ENCODE measurements at places on chromosomes 12 and 14. TPM values are rescaled to one million over a fixed set of nuclear protein-coding genes. Genes with fewer than 3 reads are reported as not detected.

Gene TAS2R46
- 0.42 TPM for total RNA-seq

- H3K4me1 ChIP-seq: no peaks in the 10 kb centered on the region
- no peaks in the 10 kb centered on the region for H3K36me3 ChIP-seq
Observed at GRCh38 chr14:101620821-101621785, 59.8 kb downstream of the DIO3 start.

Gene PAH
- total RNA-seq: not detected

GRCh38 chr14:23550131-23550811 is 1.3 kb downstream of the ZFHX2 start:
- H3K4me1 ChIP-seq: peaks cover 7% of the 10 kb centered on the region
- no peak overlapping the region for H3K27ac ChIP-seq
- no peaks in the 10 kb centered on the region for H3K27me3 ChIP-seq
- no peak for DNase-seq
- H3K4me3 ChIP-seq: peak overlapping the region; percentile 72

DNA sequence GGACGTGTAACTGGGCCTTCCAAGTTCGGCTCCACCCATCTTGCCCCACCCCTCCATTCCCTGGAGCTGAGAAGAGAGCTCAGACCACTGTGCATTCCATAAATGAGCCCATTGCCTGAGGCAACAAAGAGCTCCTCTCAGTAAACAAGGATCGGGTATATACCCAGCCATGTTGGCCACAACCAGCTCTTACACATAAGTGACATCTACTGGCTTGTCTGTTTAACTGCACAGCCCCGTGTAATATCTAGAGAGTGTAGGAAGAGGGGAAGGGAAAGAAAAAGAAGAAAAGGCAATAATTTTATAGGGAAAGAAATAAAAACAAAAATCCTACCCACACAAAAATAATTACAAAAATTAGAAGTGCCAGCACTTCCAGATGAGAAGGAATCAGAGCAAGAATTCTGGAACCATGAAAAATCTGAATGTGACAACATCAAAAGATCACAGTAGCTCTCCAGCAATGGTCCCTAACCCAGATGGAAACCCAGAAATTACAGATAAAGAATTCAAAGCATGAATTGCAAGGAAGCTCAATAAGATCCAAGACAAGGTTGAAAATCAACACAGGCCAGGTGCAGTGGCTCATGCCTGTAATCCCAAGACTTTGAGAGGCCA is 308.1 kb downstream of the RPAP3 start:
- H3K36me3 ChIP-seq: no peaks in the 10 kb centered on the region
- no peaks in the 10 kb centered on the region for H3K4me1 ChIP-seq
- no peak overlapping the region for H3K27ac ChIP-seq
- DNase-seq: peak; percentile 87
- H3K27me3 ChIP-seq: no peaks in the 10 kb centered on the region
- no peak overlapping the region for H3K4me3 ChIP-seq

DNA sequence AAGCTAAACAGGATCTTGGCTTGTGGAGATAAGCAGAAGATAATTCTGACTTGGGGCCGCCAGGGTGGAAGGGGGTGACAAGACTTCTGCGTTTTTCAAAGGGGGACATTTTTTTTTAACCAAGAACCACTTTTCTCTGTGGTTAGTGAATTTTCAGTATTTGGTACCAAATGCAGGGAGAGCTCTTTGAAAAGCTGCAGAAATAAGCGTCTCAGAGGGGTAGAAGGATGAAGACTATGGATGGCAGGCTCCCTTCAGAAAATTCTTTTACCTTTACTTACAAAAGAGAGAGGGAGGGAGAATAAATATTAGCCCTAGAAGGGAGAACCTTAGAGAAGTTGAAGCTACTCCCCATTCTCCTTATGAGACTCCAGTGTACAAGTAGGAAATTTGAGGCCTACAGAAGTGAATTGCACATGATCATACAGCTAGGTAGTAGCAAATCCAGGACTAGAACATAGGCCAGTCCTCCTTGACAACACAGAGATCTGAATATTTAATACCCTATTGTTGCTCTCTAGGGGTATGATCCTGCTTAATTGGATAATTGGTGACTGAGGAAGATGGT is 840 bp downstream of the MRPL52 start:
- H3K4me1 ChIP-seq: no peaks in the 10 kb centered on the region
- no peak overlapping the region for H3K27ac ChIP-seq
- no peak for DNase-seq

DNA sequence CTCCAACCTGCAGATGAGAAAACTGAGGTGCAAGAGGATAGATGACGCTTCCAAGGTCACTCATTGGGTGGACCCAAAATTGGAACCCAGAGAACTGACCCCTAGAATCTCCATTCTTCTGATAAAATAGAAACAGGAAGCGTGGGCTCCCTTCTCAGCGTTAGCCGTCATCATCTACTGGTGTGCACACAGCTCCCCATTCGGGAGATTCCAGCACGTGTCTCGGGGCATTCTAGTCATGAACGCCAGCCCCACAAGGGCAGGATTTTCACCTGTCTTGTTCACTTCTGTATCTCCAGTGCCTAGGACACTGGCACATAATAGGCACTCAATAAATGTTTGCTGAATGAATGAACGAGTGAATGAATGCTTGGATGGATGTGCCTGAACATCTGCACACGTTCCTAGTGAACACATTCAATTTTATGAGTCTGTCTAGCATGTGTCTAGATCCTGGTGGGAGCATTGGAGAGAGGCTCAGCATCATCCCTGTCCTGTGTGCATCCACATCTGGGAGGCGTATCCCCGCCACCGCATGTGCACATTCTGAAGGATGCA is 30.5 kb downstream of the RASAL1 start:
- H3K27ac ChIP-seq: no peak overlapping the region
- no peak overlapping the region for H3K4me3 ChIP-seq
- H3K27me3 ChIP-seq: peaks cover 11% of the 10 kb centered on the region
- no peak for DNase-seq

GRCh38 chr12:56413392-56413791 is 35.8 kb downstream of the TIMELESS start:
- DNase-seq: no peak
- no peaks in the 10 kb centered on the region for H3K27me3 ChIP-seq
- H3K27ac ChIP-seq: no peak overlapping the region
- no peaks in the 10 kb centered on the region for H3K4me1 ChIP-seq

DNA sequence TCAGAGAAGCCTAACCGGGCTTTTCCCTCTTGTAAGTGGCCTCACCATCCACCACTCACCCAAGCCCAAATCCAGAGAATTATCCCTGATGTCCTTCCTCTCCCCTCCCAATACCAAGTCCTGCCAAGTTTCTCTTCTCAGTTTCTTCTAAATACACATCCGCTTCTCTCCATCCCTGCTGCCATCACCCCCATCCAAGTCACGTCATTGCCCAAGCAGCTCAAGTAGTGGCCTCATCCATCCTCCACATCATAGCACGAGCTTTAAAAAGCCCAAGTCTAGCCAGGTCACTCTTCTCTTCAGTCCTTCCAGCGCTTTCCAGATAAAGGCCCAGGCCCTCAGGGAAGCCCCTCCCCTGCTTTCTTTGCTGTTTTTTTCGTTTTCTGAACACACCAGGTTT is 25.4 kb downstream of the IL31 start:
- H3K4me1 ChIP-seq: no peaks in the 10 kb centered on the region
- DNase-seq: peak; percentile 55
- no peaks in the 10 kb centered on the region for H3K36me3 ChIP-seq
- no peak overlapping the region for H3K4me3 ChIP-seq

Gene SCN8A
- total RNA-seq: 3.9 TPM

- peaks cover 6% of the 10 kb centered on the region for H3K27me3 ChIP-seq
- peak; percentile 42 for DNase-seq
- no peaks in the 10 kb centered on the region for H3K36me3 ChIP-seq
- H3K4me1 ChIP-seq: peaks cover 24% of the 10 kb centered on the region
Observed at GRCh38 chr14:103517721-103518421, 4.8 kb downstream of the CKB start.

Gene LAG3
- not detected for total RNA-seq

Gene SOCS4
- 8.5 TPM for total RNA-seq

DNA sequence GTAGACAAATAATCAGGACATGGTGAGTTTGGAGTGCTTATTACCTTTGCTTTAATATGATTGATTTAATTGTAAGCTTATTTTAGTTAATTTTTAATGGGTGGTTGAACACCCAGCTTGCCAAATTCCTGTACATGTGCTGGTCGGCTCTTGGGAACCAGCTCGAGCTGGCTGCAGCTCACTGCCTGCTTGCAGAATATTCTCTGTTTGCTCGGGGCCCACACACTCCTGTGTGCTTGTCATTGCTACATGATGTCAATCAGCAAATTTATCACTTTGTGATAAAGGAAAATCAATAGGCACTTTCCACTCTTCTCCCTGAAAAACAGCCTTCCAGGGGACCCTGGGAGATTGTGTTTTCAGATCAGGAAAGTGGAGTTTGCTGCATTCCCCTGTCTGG is 141.1 kb upstream of the LHX5 start:
- no peak for DNase-seq
- peaks cover 50% of the 10 kb centered on the region for H3K27me3 ChIP-seq
- no peak overlapping the region for H3K27ac ChIP-seq
- H3K4me3 ChIP-seq: no peak overlapping the region
- H3K4me1 ChIP-seq: no peaks in the 10 kb centered on the region

GRCh38 chr12:131872154-131873051 is 22.0 kb upstream of the ULK1 start:
- H3K4me1 ChIP-seq: no peaks in the 10 kb centered on the region
- no peaks in the 10 kb centered on the region for H3K36me3 ChIP-seq
- H3K4me3 ChIP-seq: no peak overlapping the region
- H3K27me3 ChIP-seq: no peaks in the 10 kb centered on the region
- DNase-seq: no peak

DNA sequence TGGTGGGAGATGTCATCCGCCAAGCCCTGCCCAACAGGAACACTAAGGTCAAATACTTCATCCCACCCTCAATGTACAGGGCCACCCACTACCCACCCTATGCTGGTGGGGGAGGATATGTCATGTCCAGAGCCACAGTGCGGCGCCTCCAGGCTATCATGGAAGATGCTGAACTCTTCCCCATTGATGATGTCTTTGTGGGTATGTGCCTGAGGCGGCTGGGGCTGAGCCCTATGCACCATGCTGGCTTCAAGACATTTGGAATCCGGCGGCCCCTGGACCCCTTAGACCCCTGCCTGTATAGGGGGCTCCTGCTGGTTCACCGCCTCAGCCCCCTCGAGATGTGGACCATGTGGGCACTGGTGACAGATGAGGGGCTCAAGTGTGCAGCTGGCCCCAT is 3.5 kb downstream of the B3GNT4 start:
- H3K36me3 ChIP-seq: peaks cover 26% of the 10 kb centered on the region
- no peaks in the 10 kb centered on the region for H3K4me1 ChIP-seq
- peaks cover 36% of the 10 kb centered on the region for H3K27me3 ChIP-seq
- H3K4me3 ChIP-seq: no peak overlapping the region
- H3K27ac ChIP-seq: no peak overlapping the region

DNA sequence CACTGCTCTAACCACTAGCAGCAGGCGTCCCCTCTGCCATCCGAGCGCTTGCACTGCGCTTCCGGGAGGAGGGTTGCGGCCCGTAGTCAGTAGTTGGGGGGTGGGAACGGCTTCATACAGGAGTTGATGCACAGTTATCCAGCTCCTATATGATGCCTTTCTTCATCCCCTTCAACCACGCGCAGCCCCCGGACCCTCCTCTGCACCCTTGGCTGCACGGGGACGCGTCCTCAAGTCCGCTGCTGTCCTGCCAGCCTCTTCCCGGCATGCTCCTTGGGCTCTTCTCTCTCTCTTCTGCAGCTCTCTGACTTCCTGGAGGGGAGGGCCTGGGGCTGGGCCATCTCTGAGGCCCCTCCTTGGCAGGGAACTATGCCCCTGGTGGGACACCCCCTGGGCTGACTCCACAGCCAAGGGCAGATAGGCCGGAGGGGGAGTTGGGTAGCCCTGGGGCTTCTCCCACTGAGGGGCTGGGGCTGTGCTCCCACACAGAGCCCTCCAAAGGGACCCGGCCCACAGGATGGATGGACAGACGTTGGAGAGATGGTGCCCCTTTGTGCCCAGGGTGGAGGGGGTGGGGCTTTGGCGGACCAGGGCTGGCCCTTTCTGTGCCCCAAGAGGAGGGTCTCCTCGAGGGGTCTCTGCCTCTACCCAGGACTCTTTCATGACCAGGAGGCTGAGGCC is 29.0 kb downstream of the RTL1 start:
- H3K4me1 ChIP-seq: no peaks in the 10 kb centered on the region
- H3K27ac ChIP-seq: no peak overlapping the region
- no peak for DNase-seq
- no peak overlapping the region for H3K4me3 ChIP-seq

- no peaks in the 10 kb centered on the region for H3K4me1 ChIP-seq
- no peak overlapping the region for H3K27ac ChIP-seq
- no peaks in the 10 kb centered on the region for H3K27me3 ChIP-seq
- no peaks in the 10 kb centered on the region for H3K36me3 ChIP-seq
- no peak overlapping the region for H3K4me3 ChIP-seq
Observed at GRCh38 chr14:65137648-65138307, 35.5 kb upstream of the MAX start.

GRCh38 chr14:40119321-40119720 is 687.1 kb upstream of the FBXO33 start:
- no peak overlapping the region for H3K4me3 ChIP-seq
- no peak overlapping the region for H3K27ac ChIP-seq
- peaks cover 16% of the 10 kb centered on the region for H3K4me1 ChIP-seq
- peak; percentile 30 for DNase-seq
- H3K36me3 ChIP-seq: no peaks in the 10 kb centered on the region
- H3K27me3 ChIP-seq: no peaks in the 10 kb centered on the region

GRCh38 chr12:25840678-25841465 is 117.6 kb upstream of the RASSF8 start:
- DNase-seq: no peak
- no peak overlapping the region for H3K27ac ChIP-seq
- peaks cover 9% of the 10 kb centered on the region for H3K4me1 ChIP-seq
- H3K4me3 ChIP-seq: no peak overlapping the region
- no peaks in the 10 kb centered on the region for H3K36me3 ChIP-seq

DNA sequence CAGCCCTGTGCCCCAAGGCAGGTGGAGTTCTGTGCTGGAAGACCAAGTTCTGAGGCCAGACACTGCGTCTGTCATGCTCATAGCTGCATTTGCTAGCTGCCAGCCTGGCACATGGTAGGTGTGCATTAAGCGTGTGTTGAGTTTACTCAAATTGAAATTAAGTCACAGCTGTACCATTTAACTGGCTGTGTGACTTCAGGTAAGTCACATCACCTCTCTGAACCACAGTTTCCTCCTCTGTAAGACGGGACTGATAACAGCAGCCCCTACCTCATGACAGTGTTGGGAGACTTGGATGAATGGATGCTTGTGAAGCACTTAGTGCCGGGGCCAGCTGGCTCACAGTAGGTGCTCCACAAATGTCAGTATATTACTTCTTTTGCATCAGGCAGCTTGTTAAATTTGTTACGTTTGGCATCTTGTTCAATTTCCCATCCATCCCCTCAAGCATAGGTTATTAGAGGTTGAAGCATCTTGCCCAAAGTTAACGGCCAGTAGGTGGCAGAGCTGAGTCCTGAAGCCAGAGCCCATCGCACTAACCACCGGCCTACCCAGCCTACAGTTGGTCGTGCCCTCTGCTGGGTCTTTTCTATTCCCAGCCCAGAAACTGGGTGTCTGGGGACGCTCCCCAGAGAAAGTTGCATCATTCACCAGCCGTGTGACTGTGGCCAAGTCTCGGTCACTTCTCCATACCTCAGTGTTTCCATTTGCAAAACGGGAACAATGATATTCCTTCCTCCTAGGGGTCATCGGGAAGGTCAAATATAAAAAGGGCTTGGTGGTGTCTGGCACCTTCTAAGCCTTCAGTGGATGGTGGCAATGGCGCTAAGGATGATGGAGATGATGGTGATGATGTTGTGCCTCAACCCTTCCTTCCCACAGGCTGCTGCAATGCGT is 4.5 kb downstream of the DAO start:
- no peak for DNase-seq
- no peaks in the 10 kb centered on the region for H3K27me3 ChIP-seq
- H3K27ac ChIP-seq: no peak overlapping the region
- H3K4me1 ChIP-seq: no peaks in the 10 kb centered on the region
